ENCODE measurements at places on chromosomes 7 and 10.
A peak's percentile ranks its signal among the peaks of the same experiment; 100 is the strongest.

DNA sequence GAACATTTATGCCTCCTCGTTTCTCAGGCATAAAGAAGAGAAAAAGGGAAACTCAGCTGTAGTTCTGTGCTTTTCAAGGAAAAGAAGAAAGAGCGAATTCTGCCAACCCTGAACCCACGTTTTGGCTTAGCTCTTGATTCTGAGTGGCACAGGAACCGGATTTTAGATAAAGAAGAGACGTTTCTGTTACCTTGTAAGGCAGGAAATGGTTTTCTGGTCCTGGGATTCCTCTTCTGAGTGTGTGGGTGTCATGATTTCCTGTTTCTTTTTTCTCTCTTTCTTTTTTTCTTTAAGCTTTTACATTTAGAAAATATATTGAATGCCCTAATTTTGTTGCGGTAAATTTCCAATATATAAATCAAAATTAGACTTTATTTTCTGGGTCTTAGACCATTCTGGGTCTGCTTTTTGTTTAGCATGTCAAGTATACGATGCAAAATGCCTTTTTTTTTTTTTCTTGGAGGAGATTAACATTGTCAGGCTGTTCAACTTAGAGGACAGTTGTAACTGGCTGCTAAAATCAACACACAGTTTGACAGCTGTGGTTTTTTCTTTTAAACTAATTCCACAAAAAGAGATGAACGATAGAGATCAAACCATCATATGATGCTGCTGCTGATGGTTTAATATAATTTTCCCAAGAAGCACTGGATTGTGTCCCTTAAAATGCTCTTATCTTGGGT is 190.8 kb downstream of the GATA3 start:
- H3K4me3 ChIP-seq, result no peak overlapping the region
- no peak for DNase-seq
- H3K4me1 ChIP-seq, result no peaks in the 10 kb centered on the region
- H3K27me3 ChIP-seq, result no peaks in the 10 kb centered on the region

GRCh38 chr7:14978687-14979086 is 76.1 kb upstream of the DGKB start:
- H3K36me3 ChIP-seq, result no peaks in the 10 kb centered on the region
- DNase-seq, result no peak
- H3K27ac ChIP-seq, result no peak overlapping the region
- no peaks in the 10 kb centered on the region for H3K4me1 ChIP-seq

DNA sequence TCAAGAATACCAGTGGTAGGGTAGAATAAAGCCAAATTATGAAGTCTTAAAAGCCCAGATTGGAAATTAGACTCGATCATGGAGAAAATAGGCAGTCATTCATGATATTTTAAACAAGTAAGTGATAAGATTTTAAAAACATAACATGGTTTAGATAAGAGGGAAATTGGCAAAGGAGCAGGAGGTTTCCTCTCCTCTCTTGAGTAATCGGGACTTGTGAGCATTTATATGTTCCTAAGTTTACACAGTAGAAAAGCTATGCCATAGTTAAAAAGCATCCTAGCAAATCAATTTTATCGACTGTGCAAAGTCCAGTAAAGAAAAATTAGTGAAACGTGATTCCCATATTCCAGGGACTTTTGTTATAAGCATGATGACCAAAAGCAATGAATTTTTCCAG is 313.2 kb downstream of the AHR start:
- peak; percentile 42 for DNase-seq
- no peaks in the 10 kb centered on the region for H3K27me3 ChIP-seq
- H3K36me3 ChIP-seq, result no peaks in the 10 kb centered on the region
- no peak overlapping the region for H3K4me3 ChIP-seq

DNA sequence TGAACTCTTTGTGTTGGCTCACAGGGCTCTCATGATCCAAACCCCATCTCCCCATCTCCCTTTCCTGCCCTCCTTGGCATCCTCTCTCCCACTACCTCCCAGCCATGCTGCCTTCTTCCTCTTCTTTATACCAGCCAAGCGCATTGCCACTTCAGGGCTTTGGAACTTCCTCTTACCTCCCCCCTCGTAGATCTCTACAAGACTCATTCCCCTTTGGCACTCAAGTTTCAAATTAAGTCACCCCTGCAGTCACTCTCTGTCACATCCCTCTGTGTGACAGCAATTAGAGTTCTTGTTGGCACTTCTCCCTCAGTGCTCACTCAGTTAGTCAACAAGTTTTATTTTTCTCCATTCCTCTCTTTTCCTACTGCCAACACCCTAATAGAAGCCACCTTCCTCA is 20.8 kb upstream of the NRP1 start:
- no peak overlapping the region for H3K27ac ChIP-seq
- H3K4me1 ChIP-seq, result peaks cover 4% of the 10 kb centered on the region
- H3K4me3 ChIP-seq, result no peak overlapping the region
- H3K27me3 ChIP-seq, result no peaks in the 10 kb centered on the region

GRCh38 chr7:2667843-2668242 is 20.2 kb upstream of the AMZ1 start:
- no peak for DNase-seq
- no peak overlapping the region for H3K4me3 ChIP-seq
- H3K4me1 ChIP-seq, result peaks cover 6% of the 10 kb centered on the region
- peaks cover 1% of the 10 kb centered on the region for H3K36me3 ChIP-seq
- H3K27me3 ChIP-seq, result no peaks in the 10 kb centered on the region
- no peak overlapping the region for H3K27ac ChIP-seq

- DNase-seq, result no peak
- no peak overlapping the region for H3K4me3 ChIP-seq
- H3K27me3 ChIP-seq, result no peaks in the 10 kb centered on the region
- peaks cover 50% of the 10 kb centered on the region for H3K36me3 ChIP-seq
- H3K27ac ChIP-seq, result 0 out of 2 replicates have a peak overlapping the region, but pooled peaks have one; percentile 43
Observed at GRCh38 chr7:220151-220841, 27.9 kb downstream of the FAM20C start.

DNA sequence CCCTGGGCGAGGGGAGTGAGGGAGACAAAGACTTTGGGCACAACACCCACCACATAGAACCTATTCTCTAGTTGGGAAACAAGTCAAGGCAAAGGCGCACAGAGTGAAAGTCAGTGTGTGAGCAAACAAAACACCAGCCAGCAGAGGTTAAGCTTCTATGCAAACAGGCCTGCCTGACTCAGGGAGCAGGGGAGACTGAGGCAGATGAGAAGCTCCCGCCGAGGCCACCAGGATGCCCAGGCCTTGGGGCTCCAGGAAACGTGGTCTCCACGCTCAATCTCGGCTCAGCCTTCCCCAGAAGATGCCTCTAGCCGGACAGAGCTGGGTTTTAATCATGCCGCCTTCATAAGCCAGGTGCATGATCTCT is 74.1 kb upstream of the KCNMA1 start:
- H3K27me3 ChIP-seq, result peaks cover 6% of the 10 kb centered on the region
- no peaks in the 10 kb centered on the region for H3K4me1 ChIP-seq
- no peak overlapping the region for H3K27ac ChIP-seq
- DNase-seq, result no peak
- no peaks in the 10 kb centered on the region for H3K36me3 ChIP-seq
